ENCODE measurements at places on chromosomes 3 and 15.

DNA sequence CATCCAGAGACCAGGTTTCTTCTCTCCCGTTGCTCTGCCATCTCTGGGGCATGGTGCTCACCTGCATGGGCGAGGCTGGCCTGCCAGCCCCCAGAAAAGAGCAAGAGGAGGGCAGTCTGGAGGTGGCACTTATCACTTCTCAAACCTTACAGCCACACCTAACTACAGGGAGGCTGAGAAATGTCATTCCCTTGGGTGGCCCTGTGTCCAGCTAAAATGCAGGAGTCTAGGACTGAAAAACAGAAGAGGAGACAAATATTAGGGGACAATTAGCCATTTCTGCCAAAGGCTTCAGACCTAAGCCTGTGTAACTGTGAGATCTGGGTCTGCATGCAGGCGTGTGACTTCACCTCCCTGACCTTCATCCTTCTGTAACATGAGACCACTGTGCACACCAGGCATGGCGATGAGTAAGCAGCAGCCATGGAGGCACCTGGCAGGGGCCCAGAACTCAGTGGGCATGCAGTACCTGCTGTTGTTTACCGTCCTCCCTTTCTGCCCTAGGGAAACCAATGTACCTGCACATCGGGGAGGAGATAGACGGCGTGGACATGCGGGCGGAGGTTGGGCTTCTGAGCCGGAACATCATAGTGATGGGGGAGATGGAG lies 83.4 kb downstream of the MESD start:
- DNase-seq, result no peak

GRCh38 chr15:89070197-89071124 lies 17.8 kb upstream of the ABHD2 start:
- DNase-seq, result no peak

- DNase-seq, result no peak
These were observed 218.6 kb downstream of the SNRPN start for GRCh38 chr15:25173241-25174028.

DNA sequence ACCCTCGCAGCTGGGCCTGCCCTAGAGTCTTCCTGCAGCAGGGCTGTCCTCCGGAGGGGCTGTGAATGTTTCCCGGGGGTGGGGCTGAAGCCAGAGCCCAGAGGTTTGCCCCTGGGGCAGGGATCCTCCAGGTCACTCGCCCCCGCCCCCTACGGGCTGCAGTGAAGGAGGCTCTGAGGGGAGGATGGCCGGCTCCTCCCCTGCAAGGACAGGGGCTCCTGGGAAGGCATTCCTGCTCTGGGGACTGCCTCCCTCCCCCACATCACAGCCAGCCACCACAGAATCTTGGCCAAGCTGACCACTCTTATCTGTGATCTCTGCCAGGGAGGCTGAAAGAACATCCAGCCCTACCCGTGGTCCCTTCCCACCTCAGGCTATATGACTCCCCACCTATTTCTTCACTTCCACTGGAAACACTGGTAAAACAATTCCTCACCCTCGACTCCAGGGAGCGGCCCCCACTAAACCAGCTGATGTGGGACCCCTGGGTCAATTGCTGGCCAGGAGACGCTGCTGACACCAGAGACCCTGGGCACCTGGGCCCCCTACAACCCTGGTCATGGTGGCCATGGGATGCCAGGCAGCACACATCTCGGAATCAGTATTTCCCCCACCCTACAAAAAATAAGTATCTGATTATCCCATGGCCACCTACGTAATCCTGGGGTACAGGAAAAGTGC lies 66.0 kb downstream of the HMCES start:
- DNase-seq, result no peak

GRCh38 chr3:191393146-191393545 lies 62.8 kb upstream of the UTS2B start:
- no peak for DNase-seq

DNA sequence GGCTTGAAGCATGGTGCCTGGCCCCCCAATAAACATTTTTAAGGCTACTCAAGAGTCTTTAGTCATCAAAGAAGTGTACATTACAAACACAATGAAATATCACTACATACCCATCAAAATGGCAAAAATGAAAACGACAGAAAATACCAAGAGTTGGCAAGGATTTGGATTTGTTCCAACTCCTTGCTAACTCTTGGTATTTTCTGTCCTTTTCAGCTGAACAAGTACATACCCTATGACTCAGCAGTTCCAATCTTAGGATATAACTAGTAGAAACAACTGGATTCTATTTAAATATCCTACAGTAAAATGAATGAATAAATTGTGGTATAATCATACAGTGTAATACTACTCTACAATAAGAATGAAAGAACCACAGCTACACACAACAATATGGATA lies 25.1 kb upstream of the GABPB1 start:
- no peak for DNase-seq

GRCh38 chr15:67731112-67731721 lies 94.1 kb upstream of the SKOR1 start:
- DNase-seq, result no peak

DNA sequence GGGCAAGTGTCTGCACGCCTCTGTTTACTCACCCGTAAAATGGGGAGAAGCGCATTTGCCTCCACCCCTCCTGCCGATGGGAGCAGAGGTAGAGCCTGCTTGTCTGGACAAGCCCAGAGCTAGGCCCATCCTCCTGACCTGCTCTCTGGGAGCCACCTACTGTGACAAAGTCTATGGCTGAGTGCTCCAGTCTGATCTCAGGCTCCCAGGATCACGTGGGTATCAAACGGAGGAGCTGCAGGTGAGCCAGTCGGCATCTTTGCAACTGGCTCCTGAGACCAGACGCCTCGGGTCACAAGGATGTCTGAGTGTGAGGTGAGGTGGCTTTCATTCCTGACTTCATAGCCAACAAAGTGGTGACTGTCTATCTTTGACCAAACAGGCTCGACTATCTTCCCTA lies 2.1 kb upstream of the ALDH1A3 start:
- DNase-seq, result no peak

DNA sequence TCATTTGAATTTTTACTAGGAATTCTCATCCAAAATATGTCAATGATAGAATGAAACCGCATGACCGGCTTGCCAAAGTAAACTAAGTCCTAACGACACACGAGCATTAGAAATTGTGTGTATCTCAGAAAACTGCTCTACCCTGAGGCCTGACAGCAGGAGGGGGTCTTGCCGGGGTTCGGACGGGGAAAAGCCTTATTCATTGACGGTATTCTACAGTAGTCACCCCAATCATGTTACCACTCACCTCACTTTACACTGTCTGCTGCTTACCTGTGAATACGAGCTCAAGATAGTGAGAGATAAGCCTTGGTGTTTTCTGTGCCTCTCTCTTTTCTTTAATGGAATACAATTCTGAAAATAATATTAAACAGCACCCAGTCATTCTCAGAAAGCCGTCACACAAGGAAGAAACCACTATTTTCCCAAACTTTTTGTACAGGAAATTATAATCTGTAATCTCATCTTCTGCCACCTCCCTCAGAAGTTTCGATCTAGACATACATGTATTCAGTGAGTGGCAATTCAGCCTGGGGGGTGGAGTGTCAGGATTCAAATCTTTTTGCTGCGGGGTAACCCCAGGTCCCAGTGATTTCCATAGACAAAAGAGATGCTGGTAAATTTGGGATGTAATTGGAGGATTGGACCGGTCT lies 492 bp upstream of the FAM43A start:
- DNase-seq, result no peak

DNA sequence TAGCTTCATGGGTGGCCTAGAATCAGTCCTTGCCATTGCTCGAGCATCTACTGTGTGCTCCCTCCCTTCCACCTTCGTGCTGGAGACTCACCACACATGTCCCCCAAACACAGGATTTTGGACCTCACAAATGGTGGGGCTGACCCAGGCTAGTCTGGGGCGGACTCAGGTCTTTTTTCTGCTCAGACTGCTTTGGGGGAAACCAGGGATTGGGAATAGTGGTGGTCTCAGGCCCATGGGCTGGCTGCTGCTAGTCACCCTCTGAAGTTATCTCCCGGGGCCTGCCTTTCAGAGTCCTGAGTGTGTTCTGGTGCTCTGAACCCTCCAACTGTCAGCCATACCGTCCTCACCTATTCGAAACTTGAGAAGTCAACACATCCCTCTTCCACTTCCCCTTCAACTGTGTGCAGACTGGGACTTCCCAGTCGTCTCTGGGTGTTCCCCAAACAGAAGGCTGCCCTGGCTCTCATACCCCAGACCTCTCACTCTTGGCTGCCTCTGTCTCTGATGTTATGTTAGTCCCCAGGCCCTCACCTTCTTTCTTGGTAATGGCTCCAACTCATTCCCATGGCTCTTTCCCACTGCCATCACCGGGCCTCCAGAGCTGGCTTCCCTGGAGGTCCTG lies 46.0 kb downstream of the PPCDC start:
- DNase-seq, result no peak

DNA sequence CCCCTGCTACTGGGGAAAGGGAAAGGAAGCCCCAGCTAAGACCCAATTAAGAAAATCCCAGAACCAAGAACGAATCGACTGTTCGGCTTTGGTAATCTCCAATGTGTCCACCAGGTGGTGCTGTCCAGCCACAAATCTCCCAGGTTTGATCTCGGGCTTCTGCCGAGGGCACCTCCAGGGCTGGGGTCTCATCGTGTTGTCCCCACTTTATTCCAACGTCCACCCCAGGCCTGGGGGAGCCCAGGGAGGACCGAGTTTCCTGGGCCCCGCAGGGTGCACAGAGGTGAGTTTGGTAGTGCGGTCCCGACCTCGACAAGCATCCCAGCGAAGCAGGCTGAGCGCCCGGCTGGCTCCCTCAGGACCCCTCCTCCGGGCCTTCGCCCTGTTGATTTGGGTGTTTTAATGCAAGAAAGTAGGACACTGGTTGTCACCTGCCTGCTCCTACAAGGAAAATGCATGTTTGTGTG lies 185.1 kb downstream of the GOLGA6L6 start:
- peak; percentile 78 for DNase-seq

DNA sequence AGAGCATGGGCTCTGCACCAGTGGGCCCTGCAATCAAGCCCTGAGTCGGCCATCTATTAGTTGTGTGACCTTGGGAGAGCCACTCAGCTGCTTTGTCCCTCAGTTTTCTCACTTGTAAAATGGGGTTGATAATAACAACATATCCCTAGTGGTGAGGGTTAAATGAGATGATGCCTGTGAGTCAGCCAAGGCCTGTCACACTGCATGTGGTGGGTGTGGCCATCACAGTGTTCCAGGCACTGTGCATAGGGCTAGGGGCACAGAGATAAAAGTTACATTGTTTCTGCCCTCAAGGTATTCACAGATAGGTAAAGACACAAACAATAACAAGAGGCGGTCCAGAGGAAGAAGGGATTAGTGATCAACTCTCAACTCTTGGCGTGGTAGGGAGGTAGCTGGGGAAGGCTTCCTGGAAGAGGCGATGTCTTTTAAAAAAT lies 19.5 kb downstream of the SMAD6 start:
- no peak for DNase-seq

GRCh38 chr3:39454591-39455217 lies 12.8 kb upstream of the MOBP start:
- DNase-seq, result no peak

- DNase-seq, result no peak
These were observed 435.3 kb downstream of the TUSC7 start for GRCh38 chr3:117144853-117145252.

DNA sequence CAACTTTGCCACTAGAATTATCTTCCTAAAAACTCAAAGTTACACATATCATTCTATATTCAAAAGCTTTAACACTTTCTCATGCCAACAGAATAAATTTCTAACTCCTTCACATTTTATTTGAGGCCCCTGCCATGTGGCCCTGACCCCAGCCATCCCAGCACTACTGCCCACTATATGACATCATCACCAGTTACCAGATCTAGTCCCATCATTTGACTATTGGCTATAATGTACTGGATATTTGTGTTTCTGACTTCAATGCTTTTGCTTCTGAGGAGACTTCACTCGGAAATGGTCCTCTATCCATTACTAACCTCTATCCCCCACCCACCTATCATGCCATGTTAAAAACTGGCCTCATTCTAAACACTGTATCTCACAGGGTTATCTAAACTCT lies 23.6 kb downstream of the UBE3A start:
- DNase-seq, result no peak

- peak; percentile 5 for DNase-seq
These were observed 65.5 kb downstream of the GALK2 start for GRCh38 chr15:49235446-49236124.

- no peak for DNase-seq
These were observed 46.4 kb upstream of the MBNL1 start for GRCh38 chr3:152222327-152222726.

GRCh38 chr3:14562121-14562890 lies 22.2 kb upstream of the GRIP2 start:
- no peak for DNase-seq
